ENCODE measurements at places on chromosomes 11 and 22. TPM values are rescaled to one million over a fixed set of nuclear protein-coding genes. Genes with fewer than 3 reads are reported as not detected.

DNA sequence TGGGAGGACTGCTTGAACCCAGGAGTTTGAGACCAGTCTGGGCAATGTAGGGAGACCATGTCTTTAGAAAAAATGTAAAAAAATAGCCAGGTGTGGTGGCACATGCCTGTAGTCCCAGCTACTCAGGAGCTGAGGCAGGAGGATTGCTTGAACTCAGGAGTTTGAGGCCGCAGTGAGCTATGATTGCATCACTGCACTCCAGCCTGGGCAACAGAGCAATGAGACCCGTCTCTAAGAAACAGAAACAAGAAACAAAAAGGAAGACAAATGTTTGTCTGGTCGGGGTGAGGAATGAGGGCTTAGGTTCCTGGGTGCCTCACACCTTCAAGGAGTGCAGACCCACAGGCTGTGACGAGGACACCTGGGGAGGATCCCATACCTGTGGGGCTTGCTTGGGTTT lies 191.9 kb downstream of the CEP164 start:
- no peak for DNase-seq

The POLD4 gene
- total RNA-seq = 684 TPM

DNA sequence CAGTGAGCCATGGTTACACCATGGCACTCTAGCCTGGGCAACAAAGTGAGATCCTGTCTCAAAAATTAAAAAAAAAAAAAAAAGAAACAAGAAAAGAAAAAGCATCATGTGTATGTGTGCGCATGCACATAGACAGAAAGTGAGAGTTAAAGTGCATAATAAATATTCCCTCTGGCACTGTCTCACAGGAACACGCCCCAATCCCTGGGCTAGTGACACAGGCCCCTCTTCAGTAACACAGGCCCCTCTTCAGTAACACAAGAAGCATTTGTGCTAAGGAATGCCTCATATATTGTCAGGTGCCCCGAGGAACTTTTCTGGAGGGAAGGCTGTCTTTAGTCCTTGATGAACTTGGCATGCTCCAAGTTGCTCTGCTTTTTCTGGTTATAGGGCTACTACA lies 57.5 kb downstream of the RPL27A start:
- DNase-seq = no peak

GRCh38 chr11:86923999-86924766 lies 31.0 kb downstream of the FZD4 start:
- no peak for DNase-seq

DNA sequence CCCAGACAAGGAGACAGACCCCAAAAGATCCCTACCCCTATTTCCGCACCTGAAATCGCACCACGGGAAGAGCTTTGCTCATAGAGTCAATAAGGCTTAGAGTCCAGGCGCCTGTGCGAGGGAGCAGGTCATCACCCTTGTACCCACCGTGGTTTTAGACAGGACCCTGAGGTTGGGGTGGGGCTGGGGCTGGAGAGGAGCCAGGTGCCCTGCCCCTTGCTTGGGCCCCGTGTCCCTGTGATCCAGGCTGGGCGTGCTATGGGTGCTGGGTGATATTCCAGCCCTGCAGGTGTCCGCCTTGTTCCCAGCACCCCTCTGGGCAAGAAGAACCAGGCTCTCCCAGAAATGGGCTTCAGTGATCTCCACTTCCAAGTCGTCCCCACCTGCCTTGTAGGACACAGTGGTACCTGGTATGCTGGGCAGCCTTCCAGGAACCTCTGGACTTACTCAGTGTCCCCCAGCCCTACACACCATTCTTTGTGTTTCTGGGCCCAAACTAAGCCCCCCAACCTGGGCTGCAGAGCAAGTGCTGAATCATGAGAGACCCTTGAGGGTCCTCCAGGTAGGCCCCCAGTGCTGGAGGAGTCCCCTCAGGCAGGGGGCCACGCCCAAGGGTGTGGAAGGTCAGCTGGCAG lies 4.5 kb downstream of the CD81 start:
- DNase-seq = peak; percentile 39
